Inflammatory macrophage treated with lipopolysaccharide for 1 hour (primary cell): ENCODE measurements at places on chromosomes 1 and 21.

- no peak for DNase-seq
These were observed 1.2 kb downstream of the SH3GLB1 start for GRCh38 chr1:86705665-86705985.

DNA sequence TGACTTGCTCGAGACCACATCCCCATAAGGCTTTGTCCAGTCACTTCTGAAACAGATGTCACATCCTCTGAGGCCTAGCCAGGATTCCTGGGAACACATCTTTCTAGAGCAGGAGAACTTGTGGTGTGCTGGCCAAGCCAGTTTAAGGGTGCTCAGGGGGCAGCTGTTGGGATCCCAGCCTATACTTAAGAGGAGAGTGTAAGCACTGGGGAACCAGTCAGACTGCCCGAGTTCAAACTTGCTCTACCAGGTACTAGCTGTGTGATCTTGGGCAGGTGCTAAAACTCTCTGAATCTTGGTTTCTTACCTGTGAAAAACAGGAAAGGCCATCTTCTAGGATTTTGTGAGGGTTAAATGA, 15.6 kb upstream of the LY9 start:
- DNase-seq = no peak

GRCh38 chr1:184649451-184649888, 105.2 kb downstream of the EDEM3 start:
- DNase-seq = peak; percentile 58

DNA sequence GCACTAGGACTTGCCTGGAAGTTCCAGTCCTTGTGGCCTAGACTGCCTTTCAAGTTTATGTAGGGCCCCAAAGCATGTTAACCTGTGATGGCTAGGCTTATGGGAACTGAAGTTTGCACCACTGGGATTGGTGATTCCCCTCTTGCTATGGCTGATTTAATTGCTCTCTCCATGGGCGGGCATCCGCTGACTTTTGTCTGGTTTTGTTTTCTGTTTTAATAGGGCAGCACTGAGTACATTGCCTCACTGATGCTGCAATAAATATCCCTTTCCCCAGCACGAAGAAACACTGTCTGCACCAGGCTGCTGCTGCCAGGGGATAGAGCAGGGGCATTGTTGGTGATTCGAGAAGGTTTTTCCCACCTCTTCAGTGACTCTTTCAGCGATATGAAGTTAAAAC, 73.3 kb upstream of the PDE4B start:
- DNase-seq = no peak

GRCh38 chr1:157497284-157497683, 55.0 kb downstream of the FCRL5 start:
- DNase-seq = no peak

- no peak for DNase-seq
These were observed 147.3 kb upstream of the CD34 start for GRCh38 chr1:208058267-208058666.

- peak; percentile 66 for DNase-seq
These were observed 35.1 kb downstream of the IL6R start for GRCh38 chr1:154440036-154440804.

DNA sequence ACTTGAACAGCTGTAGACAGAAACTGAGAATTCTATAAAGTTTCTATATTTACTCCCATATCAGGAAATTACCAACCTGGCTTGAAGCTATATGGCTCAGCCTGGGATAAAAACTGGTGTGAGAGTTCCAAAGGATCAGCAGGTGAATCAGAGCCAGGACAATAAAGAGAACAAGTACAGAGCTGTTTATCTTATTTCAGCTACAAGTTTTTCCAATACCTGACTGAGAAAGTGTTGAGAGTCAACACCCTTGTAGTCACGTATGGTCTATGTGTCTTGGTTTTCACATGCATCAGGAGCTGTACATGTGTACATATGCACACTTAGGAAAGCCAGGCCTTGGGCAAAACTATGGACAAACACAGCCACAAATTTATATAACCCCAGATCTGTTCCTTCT, 40.7 kb upstream of the CXADR start:
- no peak for DNase-seq

DNA sequence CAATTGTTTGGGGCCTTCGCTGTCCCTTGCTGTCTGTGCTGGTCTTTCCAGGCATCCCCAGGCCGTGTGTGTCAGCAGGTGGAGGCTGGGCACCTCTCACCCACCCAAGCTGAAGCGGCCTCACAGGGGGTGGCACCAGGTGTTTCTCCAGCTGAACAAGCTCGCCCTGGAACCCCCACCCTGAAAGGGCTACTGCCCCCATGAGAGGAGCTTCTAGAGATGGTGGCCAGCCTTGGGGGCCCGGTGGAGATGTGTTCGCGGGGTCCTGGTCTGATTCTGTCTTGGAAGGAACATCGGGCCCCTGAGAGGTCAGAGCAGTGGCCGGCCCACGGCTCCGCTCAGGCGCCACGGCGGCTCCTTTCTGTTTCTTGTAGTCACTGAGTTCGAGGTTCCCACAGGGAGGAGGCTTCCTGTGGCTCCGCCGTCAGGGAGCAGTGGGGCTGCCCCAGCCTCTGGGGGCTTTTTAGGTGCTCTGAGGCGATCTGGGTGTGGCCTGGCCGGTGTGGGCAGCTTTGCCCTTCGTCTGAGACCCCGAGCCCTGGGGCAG, 46.9 kb downstream of the SKI start:
- no peak for DNase-seq

GRCh38 chr1:206887701-206888100, 9.5 kb upstream of the IL24 start:
- no peak for DNase-seq

- no peak for DNase-seq
These were observed 24.9 kb upstream of the TADA1 start for GRCh38 chr1:166900987-166901386.

DNA sequence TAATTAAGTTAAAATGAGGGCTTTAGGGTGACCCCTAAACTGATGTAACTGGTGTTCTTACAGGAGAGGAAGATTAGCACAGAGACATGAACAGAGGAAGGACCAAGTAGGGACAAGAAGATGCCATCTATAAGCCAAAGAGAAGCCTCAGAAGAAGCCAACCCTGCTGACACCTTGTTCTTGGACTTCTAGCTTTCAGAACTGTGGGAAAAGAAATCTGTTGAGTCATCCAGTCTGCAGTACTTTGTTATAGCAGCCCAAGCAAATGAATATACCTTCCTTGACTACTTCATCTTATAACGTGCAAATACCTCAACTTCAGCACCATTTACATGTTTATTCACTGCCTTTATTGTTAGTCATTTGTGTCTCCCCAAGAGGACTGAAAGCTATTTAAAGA, 3.4 kb downstream of the ZBTB21 start:
- DNase-seq = no peak

- DNase-seq = no peak
These were observed 33.5 kb downstream of the KCNC4 start for GRCh38 chr1:110243574-110243973.

- no peak for DNase-seq
These were observed 36.3 kb upstream of the FAM3B start for GRCh38 chr21:41280115-41280919.

- DNase-seq = no peak
These were observed 210.0 kb downstream of the PLA2G4A start for GRCh38 chr1:187038784-187039183.

DNA sequence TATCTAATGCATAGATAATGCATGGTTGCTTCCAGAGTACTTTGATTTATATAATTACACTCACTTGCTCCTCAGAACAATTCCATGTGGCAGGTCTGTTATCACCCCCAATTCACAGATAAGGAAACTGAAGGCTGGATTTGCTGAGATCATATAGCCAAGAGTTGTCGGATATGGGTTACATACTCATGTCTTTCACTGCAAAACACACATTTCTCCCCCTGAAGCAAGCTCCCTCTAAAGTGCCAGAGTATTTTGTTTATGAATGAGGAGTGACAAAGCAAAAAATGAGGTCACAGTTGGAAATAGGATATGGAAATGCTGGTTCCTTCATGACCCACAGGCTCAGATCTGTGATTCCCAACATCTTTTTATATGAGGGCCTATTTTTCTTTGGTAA, 134.2 kb downstream of the ROR1 start:
- DNase-seq = no peak

DNA sequence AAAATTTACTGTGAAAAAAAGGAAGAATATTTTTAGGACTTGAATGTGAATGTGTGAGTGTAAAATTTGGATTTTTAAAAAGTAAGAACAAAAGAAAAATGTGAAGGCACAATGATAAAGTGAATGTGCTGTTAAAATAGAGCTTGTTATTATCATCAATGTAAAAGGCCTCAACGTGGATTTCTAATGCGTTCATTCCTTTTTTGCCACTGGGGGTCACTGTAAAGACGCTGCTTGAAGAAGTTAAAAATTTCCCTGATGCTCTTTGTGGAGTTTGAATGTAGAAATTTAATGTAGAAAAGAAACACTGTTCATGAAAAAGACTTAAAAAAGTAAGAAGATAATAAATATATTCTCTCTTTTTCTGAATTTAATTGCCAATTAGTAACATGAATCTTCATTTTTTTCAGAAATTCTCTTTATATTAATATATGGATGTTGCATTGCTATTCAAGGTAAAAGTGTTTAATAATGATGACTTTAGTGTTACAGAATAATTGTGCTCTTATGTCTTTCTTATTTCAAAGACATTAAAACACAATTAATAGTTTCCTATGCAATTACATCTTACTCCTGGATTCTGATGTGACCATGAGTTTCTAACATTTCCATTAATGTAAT, 161.5 kb downstream of the DNM3 start:
- peak; percentile 51 for DNase-seq

- peak; percentile 6 for DNase-seq
These were observed 306.3 kb upstream of the DUSP10 start for GRCh38 chr1:222048094-222048595.

GRCh38 chr1:223089250-223089649, 53.8 kb downstream of the TLR5 start:
- DNase-seq = no peak

DNA sequence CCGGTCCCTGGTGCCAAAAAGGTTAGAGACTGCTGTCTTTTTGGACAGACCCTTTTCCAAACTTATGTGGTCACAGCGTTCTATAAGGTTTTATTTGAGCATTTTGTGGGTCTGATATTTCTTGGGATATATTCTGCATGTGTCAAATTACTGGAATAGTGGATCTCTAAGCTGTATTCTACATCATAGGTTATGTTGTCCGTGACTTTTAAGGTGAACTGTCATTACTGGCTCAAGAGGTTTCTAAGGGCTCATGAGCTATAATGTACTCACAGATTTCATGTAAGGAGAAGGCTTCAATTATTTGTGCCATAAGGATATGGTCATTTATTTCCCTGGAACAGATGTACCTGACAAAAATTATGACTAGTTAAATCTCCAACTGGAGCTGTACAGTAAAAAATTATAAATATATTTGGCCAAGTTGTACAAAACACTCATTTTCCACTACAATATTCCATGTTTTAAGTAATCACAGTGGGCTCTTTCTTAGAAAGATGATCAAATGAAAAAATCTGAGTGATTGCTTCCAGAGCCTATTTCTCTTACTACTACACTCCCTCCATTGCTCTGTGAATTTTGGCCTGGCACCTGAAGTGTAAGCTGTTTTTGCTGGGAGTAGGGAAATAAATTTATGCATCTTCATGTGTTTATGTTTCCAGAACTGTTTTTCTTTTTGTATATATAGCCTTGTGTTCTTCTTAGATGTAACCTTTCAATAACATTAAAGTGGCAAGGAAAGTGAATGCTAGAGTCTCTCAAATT, 538.1 kb upstream of the ZRANB2 start:
- no peak for DNase-seq

DNA sequence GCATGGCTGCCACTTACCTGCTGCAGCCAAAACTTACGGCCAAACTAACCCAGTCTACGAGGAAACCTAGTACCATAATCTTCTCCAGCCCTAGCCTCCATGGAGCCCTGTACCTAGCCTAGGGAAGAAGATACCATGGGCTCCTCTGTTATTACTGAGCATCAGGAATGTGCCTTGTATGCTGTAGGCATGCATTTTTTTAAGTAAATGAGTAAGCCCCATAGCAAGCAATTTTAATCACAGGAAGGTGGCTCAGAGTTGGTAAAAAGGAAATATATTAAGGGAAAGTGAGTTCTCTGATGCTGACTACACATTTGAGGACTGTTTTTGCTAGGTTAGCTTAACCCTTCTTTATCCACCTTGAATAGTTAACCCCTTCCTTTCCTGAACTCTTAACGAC, 21.2 kb downstream of the NFASC start:
- no peak for DNase-seq

DNA sequence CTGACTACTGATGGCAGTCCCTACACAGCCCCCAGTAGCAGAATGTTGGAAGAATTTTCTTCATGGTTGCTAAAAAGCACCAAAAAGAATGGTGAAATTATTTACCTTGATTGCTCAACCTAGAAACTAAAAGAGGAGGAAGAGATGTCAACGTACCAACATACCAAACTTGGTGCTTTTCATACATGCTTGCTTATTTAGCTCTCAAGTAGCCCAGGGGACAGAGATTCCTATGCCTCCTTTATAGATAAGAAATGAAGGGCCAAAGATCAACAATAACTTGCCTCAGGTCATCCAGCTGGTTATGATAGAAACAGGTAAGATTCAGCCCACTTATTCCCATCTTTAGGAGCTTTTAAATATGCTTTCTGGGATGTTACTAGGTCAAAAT, 170.6 kb downstream of the PIGK start:
- DNase-seq = peak; percentile 11

DNA sequence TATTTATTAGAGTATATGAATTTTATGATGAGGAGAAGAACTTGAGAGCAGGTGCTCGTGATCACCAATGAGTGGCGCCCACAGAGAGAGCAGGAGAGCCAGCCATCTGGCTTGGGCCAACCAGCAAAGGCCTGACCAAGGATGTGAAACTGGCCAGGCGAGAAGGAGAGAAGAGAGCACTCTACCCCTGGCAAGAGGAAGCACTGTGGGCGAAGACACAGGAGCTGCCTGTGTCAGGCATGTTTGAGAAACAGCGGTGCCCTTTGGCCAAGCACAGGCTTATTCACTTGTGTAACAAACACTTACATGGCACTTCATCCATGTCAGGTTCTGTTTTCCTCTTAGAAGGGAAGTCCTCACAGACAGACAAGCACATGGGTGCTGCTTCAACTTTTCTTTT, 4.2 kb upstream of the SIPA1L2 start:
- DNase-seq = peak; percentile 73
